ENCODE measurements at places on chromosomes 2 and 18.
A peak's percentile ranks its signal among the peaks of the same experiment; 100 is the strongest.

- DNase-seq: no peak
These were observed 87.5 kb downstream of the SATB2 start for GRCh38 chr2:199370150-199370780.

DNA sequence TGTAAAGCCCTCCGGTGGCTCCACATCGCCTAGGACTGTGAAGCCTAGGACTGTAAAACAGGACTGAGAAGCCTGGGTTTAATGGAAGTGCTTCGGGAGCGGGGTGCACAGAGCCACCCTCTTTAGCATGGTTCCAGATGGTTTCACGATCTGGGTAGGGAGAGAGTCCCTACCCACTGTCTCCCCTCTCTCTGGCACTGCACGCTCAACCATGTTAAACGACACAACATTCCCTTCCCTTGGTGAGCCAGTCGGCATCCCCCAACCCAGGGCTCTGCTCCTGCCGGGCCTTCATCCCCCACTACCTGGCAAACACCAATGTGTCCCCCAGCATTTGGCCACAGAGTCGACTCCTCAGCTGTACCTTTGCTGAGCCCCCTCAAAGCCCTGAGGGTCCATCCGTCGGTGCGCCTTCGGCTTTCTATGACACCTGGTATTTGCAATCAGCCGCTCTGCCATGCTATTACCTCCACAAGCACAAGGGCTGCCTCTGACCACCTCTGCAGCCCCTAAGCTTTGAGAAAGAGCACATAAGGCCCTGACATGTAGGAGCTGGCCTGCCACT, 1.1 kb downstream of the COPS9 start:
- DNase-seq: no peak

DNA sequence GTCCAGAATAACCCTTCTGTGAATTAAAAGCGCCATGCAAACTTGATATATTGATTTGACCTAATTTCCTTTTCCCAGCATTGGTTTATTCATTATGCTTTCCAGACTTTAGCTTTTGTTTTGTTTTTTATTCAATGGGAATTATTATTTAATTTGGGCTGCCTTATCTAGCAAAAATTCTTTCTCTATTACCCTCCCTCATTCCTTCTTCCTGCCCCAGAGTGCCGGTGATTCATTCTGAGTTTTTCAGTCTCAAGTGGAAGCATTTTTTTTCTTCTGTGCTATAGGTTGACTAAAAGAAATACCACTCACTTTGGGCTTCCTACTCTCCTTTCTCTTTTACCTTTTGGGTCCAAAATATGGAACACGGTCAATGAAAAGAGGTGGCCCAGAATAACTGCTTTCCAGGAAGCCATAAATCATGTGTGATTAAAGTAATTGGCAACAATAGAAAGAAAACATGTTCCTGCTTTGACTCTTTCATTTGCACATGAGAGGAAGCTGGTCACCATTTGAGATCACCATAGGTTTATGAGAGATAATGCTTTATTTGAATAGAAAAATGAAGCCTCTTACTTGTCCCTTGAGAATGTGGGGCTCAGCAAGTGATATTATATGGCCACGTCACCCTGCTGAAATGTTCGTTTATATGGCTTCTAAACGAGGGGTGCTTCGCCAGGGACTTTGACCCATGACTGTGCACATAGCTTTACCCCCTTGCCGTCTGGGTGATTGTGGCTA, 422.8 kb upstream of the ZEB2 start:
- no peak for DNase-seq

- DNase-seq: no peak
These were observed 313.8 kb downstream of the MTX2 start for GRCh38 chr2:176582990-176583481.

DNA sequence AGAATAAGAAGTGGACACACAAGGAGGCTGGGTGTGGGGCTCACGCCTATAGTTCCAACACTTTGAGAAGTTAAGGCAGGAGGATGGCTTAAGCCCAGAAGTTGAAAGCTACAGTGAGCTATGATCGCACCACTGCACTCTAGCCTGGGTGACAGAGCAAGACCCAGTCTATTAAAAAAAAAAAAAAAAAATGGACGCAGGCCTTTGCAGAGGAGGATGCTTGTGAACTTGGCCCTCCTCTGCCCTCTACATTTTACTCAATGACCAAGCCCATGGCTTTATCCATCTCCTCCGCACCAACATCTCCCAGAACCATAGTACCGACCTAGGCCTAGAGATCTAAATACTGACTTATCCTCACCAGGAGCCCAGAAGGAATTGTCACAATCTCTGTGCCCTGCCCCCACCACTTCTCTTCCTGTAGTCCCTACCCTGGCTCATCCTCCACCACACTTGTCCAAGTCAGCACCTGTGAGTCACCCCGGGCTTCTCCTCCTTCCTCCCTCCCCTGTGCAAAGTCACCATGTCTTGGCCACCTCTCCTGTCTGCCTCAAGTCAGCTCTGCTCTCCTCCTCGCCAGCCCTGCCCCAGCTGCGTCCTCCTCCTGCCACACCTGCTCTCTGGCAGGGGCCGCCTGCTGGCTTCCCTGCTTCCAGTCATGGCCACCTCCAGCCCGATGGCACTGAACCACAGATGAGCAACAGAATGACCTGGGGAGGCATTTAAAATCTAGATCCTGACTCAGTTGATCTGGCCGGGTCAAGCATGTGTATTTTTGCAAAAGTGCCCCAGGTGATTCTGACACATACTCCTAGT, 35.8 kb upstream of the ASPRV1 start:
- DNase-seq: peak; percentile 7

DNA sequence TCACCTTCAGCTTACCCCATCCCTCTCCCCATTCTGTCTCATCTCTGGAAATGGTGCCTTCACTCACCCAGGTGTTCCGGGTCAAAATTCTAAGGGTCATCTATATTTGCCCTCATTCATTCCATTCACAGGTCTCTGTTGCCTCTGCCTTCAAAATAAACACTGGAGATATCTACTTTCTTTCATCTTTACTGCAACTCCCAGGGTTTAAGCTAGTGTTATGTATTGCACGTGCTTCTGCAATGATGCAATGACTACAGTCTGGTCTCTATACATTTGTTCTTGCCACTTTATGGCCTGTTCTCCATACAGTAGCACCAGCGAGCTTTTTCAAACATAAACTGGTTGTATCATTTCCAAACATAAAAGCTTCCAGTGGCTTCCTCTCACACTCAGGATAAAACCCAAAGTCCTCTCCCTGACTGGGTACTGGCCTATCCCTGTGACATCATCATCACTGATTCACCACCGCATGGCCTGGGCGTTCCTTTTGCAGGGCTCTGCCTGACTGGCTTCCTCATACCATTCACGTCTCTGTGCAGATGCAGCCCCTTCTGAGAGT, 14.3 kb downstream of the DSG2 start:
- DNase-seq: no peak

- DNase-seq: no peak
These were observed 115.6 kb downstream of the CTAGE1 start for GRCh38 chr18:22302144-22302543.

GRCh38 chr18:33264566-33264965, 176.0 kb downstream of the CCDC178 start:
- no peak for DNase-seq

- no peak for DNase-seq
These were observed 40.0 kb downstream of the BIN1 start for GRCh38 chr2:127066942-127067341.

GRCh38 chr2:32758232-32758631, 130.4 kb downstream of the TTC27 start:
- DNase-seq: no peak

DNA sequence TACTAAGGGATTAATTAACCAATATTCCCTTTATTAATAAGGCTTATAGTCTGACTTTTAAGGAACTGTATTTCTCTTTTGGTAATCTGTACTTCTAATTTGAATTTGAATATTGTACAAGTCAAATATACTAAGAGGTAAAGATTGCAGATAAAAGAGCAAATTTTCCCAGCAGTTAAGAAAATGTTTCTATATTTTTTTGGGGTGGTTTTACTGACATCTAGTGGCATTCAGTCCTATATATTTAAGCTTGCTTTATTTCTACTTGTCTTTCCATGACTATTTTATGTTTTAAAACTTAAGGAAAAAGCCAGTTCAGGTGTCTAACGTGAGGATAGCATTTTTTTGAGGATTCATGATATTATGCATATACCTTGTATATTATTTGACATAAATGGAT, 41.6 kb downstream of the TDRD15 start:
- DNase-seq: no peak

- no peak for DNase-seq
These were observed 1321.6 kb upstream of the ACVR2A start for GRCh38 chr2:146523196-146523595.

DNA sequence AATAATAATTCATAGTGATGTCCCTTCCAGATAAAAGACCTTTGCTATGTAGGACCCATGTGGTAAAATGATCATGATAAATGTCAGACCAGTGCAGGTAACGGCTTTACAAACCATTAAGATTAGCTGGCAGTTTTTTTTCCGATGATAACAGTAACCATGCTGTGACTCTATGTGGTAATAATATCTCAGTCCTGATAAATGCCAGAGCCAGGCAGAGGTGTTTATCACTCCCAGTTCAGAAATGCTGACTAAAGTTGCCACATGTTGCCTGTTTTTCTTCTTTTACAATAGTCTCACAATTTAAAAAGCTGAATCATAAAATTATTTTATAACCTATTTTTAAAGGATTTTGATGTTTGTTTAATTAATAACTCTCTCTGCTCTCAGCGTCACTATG, 565.1 kb downstream of the ARHGAP15 start:
- DNase-seq: no peak

GRCh38 chr18:63829886-63830285, 54.7 kb downstream of the SERPINB7 start:
- DNase-seq: no peak

- no peak for DNase-seq
These were observed 139.2 kb downstream of the CDCA7 start for GRCh38 chr2:173493874-173494273.

- no peak for DNase-seq
These were observed 29.2 kb downstream of the ZCCHC2 start for GRCh38 chr18:62551972-62552513.

Data from stimulated activated CD4-positive, alpha-beta T cell treated with anti-CD3 and anti-CD28 coated beads, Interleukin-4, amount 100 ng/mL, for 1 hour (primary cell).